Fibroblast of the conjunctiva (primary cell): ENCODE measurements at places on chromosomes 6 and 20.
A peak's percentile ranks its signal among the peaks of the same experiment; 100 is the strongest.

GRCh38 chr6:62904687-62905086 is 306.6 kb upstream of the FKBP1C start:
- no peak for DNase-seq

- peak; percentile 53 for DNase-seq
Observed at GRCh38 chr6:159973951-159974350, 5.1 kb downstream of the IGF2R start.

DNA sequence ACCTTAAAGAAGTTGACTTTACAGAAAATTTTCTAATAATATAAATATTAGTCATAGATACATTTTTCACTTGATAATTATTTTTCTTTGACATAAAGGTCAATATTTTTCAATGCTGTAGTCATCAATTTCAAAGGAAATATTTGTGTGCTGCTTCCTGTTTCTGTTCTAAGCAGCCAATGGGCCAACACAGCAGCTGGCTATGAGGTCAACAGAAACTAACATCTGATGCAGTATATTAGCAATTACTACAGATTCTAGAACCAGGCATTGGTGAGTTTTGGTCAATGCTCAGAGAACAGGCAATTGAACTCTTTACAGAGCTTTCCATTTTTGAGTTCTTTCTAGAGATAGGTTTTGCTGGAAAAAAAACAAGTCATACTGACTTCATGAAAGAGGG is 669.6 kb upstream of the NRSN1 start:
- DNase-seq = no peak

GRCh38 chr6:156189714-156190113 is 587.5 kb upstream of the ARID1B start:
- no peak for DNase-seq

DNA sequence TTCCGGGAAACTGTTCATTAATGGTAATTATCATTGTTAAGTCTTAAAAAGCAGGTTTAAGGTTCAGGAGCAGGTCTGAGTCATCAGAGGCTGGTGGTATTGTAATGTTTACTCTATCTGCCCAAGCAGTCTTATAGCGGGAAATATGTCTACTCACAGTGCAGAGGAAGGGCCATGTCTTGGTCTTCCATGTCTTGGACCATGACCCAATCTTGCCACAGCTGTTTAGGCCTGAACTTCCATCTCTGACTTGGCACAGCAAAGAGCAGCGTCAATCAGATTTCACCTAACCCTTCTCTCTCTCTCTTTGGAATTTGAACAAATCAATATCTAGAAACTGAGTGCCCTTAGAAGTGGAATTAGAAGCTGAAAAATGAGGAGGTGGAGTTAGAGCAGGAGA is 25.8 kb downstream of the SLC2A12 start:
- no peak for DNase-seq

DNA sequence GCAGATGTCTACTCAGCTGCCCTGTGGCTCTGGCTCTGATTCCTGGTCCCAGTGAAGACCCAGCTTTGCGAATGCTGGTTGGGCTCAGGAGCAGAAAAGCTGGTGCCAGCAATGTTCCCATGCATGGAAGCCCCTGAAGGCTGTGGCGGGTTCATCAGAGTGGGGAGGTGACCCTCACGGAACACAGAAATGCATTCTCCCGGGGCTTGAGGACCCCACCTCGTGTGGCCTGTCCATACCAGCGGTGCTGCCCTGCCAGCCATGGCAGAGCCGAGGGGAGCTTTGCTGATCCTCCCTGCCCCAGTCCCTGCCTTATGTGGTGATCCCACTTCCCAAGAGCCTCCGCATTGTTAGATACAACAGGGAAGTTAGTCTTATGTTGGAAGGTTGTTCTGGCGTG is 157.7 kb upstream of the THBS2 start:
- no peak for DNase-seq

- DNase-seq = no peak
Observed at GRCh38 chr6:149482545-149483333, 2.1 kb downstream of the ZC3H12D start.

DNA sequence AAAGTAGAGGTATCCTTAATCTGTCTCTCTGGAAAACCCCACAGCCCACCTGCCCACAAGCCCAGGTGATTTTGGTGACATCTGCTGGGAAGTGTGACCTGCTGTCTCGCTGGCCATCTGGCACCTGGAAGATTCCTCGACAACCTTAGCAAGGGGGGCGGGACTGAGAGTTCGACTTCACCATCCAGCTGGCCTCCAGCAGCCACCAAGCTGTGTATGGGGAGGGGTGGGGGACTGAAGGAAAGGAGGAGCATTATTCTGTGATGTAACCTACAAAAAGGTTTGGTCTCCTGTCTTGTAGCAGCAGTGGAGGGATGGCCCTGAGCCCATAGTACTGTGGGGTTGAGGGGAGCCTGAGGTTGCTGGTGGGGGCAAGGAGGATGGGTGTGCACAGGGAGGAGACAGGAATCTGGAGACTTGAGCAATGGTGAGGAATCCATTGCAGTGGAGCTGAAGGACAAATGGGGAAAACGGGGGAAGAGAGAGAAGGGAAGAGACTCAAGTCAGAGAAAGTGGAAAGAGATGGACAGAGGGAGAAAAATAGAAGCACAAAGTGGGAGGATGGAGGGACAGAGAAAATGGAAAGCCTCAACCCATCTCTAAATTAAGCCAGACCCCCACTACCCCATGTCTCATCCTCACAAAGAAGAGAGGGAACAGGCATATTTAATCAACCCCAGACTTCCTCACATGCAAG is 4.0 kb downstream of the LY6G6F start:
- DNase-seq = no peak

- DNase-seq = peak; percentile 91
Observed at GRCh38 chr20:16922834-16923233, 174.7 kb downstream of the OTOR start.

DNA sequence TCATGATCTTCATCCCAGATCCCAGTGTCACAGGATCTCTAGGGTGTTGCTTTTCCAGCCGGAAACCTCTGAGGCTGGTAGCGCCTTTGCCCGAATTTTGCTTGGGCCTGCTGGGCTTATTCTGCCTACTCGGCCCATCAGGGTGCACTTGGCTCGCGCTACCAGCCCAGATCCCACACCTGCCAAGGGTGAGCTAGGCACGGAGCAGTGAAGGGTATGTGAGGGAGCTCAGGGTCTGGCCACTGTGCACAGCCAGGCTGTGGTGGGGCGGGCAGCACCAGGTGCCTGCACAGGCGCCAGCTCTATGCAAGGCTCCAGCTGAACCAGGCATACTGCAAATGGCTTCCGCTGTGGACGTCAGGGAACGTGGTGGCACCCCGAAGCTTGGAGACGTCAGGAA is 693.4 kb upstream of the FLRT3 start:
- no peak for DNase-seq

DNA sequence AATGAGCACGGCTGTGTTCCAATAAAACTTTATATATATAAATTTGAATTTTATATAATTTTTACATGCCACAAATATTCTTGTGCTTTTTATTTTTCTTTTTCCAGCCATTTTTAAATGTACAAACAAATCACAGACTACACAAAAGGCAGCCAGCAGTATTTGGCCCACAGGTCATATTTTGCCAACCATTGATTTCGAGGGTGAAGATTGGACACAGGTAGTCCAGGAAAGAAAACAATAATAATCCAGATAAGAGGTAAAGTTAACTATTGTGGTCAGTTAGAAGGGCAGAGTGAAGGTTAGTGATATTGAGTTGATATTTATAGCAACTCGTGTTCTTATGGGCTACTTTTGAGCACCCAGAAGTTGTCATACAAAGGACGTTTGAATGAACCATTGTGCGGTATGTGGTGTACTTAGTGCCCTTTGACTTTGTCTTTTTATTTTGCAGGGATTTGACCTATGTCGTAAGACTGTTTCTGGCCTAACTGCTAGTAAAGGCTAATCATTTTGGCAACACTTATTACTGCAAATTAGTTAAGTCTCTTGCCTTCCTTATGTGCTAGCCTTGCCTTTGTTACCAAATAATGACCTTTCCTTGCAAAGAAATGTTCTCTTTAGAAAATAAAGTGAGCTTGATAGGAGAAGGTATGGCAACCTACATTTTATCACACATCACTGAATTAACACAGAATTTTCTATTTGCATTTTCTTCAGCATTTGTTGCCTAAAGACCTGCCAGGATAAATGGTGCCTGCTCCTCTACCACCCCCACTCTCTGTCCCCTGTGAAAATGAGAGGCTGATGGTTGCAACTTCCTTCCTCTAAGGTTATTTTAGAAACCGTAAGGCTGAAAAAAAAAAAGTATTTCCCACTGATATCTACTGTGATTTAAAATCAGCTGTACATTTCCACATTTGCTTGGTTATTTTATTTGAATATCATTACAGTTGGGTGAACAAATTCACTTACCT is 493.9 kb upstream of the SOX4 start:
- DNase-seq = no peak

GRCh38 chr20:14295770-14296309 is 41.6 kb downstream of the FLRT3 start:
- DNase-seq = no peak

- no peak for DNase-seq
Observed at GRCh38 chr6:122712093-122712447, 67.4 kb upstream of the FABP7 start.

DNA sequence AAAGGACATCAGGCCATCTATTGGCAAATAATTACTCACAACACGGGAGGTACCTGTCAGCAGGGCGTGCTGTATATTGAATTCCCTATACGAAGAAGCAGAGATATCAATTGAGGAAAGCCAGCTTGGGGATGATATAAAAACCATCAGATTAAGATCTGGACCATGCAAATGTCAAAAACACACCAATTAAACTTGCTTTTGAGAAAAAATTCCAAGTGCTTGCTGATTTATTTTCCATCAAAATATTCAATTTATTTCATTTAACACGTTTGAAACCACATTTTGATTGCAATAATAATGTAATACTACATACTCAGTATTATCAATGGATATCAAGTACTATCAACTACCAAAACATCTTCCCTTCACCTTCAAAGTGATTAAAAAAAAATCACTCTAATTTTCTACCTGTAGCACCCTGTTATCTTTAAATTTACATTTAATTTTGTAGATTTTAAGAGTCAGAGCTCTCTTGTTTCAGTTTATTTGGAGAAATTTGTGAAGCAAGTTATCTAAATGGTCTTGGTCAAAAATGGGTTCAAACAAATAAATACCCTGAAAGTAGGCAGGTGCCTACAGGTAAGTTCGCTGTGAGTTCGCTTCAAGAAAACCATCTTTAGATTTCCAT is 6.8 kb upstream of the TBX18 start:
- DNase-seq = no peak

DNA sequence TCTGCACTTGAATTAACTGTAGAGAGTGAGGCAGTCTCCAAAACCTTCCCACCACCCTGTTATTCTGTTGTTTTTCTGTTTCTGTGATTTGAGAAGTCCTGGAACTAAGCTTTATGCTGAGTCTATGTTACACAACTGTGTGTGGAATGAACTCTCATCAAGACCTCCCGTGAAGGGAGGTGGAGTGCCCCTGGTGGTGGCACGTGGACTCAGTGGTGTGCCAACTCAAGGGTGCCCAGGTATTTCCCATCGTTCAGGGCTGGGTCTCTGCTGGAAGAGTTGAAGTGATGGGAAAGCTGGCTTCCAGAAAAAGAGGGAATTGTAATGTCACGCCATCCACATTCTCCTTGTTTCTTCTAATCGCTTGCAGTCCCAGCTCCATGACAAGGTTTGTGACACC is 374.2 kb downstream of the SMOC2 start:
- no peak for DNase-seq

DNA sequence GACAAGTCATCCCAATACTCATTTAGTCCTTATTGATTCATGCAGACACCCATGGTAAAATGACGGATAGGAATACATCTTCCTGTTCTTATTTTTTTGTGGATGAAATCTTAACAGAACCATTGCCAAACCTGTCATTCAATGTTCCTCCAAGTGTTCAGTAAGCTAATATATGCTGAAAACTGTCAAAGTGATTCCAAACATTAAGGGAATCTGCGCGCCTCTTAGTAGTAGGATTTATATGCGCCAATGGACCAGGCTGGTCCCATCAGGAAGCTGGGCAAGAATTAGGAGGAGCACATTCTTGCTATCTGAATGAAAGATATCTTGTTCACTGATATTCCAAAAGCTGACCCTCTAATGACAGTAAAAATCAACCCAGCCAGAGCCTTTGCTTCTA is 168.9 kb upstream of the STMND1 start:
- no peak for DNase-seq

GRCh38 chr20:7305976-7306375 is 538.5 kb downstream of the BMP2 start:
- no peak for DNase-seq

DNA sequence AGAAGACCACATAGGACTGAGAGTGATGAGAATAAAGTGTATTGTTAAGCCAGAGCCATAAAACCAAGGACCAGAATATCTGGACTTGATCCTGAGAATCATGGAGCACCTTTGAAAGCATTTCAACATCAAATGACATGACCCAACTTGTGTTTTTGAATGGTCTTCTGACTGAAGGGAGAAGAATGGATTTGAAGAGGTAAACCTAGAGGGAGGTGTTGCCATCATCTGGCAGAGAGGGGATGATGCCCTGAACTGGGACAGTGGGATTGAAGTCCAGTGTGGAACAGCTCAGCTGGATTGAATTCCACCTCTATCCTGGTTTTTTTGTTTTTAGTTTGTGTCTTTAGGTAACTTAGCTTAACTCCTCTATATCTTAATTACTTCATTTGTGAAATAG is 570.0 kb downstream of the TBC1D32 start:
- no peak for DNase-seq

DNA sequence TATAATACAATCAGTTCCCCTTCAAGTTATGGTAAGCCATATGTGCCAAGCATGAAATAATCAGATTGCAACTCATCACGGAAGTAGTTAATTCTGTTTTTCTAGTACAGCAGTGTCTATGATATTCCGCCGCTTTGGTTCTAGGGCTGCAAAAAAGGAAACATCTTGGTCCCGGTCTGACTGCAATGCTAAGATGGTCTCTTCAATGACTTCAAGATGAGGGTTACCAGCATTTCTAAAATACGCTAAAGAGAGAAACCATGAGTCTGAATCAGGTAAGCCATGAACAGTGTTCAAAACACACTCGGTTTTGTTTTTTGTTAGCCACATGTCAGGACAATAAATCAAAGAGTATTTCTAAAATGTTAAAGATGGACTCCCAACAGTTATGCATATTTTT is 3.2 kb upstream of the ANKRD60 start:
- no peak for DNase-seq

DNA sequence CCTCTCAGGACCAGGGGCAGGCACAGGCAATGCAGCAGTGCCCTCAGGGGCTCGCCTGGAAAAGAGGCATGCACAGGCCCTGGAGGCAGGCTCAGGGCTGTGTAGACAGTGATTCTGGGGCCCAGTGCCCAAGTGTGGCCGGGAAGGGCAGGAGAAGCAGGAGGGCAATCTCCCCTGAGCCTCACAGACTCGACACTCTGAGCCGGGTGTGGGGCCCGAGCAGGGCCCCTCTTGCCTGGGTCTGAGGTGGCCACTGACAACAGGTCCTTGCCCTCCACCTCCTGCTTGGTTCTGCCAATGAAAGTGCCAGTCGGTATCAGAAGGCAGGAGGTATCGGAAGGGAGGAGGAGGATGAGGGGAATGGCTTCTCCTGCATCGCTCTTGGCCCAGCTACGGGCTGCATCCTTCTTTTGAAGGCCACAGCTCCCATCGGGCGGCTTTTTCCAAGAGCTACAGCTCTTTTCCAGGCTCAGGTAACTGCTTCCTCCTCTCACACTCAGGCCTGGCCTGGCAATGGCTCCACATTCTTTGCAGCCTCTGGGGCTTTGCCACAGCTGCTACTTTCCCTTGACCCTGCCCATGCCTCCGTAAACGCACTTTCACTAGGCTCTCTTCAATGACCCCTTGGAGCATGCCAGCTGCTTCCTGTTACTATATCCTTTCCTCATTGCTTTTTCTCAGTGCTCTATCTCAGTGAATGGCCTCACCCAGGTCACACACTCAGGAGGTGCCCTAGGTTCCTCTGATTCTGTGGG is 24.5 kb downstream of the GABRR2 start:
- DNase-seq = no peak
